DMS53 (cell line): ENCODE measurements at places on chromosomes 7 and 10.

DNA sequence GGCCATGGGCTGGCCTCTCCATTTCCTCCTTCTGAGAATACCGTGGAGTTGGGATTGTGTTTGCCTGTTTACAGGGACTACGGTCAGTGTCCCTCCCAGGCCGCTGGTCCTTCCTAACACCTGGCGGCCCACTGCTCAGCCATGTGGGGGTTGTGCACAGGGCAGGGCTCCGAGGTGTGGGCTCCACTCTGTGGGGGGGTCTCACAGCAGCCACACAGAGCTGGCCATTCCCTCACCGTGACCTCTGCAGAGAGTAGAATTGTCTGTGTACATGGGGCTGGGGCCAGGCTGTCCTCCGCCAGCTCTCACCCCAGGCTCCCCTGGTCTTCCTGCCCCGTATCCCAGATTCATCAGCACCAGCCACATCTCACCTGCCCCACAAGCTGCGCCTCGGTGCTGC is 60.1 kb downstream of the PTPRN2 start:
- DNase-seq = no peak

GRCh38 chr10:14023673-14024328 is 306.9 kb downstream of the FRMD4A start:
- DNase-seq = no peak

- DNase-seq = no peak
Observed at GRCh38 chr7:142468871-142469665, 211.2 kb upstream of the PRSS58 start.

DNA sequence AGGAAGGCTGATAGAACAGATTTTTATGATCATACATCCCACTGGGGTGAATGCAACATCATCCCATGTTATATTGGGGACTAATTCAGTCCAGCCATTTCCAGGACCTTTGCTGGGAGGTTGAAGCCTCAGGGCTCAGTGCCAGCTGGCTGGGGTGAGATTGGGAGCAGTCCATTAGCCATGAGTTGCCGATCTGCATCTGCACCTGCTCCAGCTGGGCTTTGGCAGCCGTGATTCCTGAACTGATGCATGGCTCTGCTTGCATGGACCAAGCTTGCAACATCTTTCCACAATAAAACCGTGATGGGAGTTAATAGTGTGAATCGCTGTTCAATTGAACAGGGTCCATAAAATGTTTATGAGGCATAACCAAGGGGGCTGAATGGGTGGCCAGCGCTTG is 346.9 kb downstream of the TYW1 start:
- no peak for DNase-seq

- DNase-seq = no peak
Observed at GRCh38 chr7:108408296-108408991, 47.8 kb downstream of the NRCAM start.

GRCh38 chr7:44534087-44534486 is 7.0 kb downstream of the NPC1L1 start:
- peak; percentile 96 for DNase-seq

GRCh38 chr7:39394105-39394680 is 172.0 kb upstream of the YAE1 start:
- DNase-seq = no peak

- no peak for DNase-seq
Observed at GRCh38 chr10:123274306-123275135, 120.3 kb downstream of the BUB3 start.

DNA sequence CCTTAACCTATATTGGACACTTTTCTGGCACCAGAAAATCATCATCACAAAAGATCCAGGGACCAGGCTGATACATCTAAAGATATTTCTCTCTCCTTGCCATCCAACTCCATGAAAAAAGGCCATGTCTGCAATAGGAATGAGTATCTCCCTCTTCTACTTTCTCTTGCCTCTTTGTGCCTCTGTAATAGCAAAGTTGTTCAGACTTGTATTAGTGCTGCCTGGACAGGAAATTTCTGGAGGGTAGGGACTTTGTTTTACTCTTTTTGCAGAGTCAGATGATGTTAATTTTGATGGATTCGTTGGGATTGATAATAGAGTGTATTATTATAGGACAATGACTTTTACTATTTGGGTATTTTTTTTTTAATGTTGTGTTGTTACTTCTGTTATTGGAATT is 376.3 kb downstream of the INHBA start:
- no peak for DNase-seq

- DNase-seq = no peak
Observed at GRCh38 chr10:63972949-63973827, 452.0 kb downstream of the REEP3 start.

- no peak for DNase-seq
Observed at GRCh38 chr10:26792758-26793495, 67.8 kb downstream of the ABI1 start.

GRCh38 chr7:101559586-101559985 is 69.5 kb downstream of the MYL10 start:
- DNase-seq = no peak

DNA sequence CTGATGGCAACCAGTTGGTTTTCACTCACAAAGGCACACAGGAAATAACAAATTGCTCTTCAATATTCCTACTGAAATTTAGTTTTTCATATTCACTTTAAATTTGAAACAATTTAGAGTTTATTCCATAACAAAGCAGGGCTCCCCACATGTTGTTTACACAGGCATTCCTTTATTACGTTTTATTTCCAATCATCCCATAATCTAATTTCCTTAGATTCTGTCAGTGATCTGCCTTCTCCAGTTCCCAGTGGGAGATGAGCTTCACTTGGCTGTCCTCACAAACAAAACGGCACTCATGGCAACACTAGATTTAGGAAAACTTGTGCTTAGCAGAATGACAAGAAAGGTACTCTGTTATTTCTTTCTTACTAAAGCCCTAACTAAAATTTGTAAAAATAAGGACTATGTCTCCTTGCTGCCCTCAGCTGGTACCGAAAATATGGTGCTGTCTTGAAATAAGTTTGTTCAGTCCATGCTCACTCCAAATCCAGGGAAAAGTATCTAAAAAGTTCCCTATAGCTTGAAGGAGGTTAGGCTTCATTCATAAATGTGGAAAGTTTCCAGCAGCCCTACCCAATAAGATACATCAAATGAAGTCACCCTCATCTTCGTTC is 23.0 kb downstream of the PHYH start:
- DNase-seq = no peak

DNA sequence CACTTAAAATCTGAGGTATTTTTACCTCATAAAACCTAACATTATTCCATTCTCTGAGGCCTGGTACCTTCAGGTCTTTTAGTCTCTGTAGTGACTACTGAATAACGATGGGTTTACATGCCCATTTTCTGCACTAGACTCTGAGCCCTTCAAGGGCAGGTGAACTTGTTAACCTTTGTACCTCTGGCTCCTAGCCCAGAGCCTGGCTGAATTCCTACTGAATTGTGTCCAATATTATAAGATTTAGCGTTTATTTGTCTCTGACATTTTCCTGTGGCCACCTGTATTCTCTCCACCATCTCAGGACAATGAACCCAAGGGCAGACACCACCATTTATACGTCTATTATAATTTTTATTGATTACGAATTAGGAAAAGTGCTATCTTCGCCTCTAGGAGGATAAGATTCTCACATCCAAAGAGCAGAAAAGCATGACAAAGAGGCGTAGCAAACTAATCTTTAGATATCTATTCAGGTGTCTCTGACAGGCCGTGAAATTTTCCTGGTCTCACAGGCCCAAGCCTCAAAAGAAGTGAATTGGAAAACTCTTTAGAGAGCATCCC is 27.9 kb upstream of the HNRNPH3 start:
- peak; percentile 90 for DNase-seq

DNA sequence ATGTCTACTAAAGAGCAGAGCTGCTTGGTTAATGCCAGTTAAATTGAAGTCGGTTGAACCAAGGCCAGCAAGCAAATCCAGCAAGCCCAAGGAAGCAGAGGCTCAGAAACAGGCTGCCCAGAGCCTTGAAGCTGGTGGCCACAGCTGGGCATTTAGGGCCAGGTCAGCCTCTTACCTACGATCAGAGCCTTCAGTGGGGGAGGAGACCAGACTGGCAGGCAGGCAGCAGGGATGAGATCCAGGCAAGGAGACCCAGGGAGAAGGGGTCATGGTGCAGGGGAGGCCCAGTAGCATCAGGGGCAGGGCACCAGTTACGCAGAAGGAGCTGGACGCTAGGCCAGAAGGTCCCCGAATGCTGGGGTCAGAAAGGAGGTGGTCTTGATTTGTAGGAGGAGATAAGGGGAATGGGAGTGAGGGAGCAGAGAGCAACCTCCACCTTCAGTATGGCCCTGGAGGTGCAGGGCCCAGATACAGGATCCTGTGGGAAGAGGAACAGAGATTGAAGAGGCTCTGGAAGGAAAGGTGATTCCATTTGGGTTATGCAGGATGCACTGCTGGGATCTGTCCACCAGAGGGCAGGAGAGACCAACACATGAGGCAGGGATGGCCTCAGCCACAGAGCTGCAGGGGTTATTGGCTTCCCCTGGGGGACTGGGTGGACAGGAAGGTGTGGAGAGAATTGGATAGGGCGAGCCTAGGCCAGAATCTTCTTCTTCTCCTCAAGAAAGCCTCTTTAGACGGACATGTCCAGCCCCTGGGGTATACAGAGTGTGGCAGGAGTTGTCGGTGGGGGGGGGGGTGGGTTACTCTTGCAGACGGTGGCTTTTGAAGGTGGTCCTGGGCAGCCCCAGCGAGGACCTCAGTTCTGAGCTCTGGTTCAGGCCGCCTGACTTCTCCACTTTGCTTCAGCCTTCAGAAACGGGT is 132.6 kb upstream of the PODXL start:
- peak; percentile 83 for DNase-seq

DNA sequence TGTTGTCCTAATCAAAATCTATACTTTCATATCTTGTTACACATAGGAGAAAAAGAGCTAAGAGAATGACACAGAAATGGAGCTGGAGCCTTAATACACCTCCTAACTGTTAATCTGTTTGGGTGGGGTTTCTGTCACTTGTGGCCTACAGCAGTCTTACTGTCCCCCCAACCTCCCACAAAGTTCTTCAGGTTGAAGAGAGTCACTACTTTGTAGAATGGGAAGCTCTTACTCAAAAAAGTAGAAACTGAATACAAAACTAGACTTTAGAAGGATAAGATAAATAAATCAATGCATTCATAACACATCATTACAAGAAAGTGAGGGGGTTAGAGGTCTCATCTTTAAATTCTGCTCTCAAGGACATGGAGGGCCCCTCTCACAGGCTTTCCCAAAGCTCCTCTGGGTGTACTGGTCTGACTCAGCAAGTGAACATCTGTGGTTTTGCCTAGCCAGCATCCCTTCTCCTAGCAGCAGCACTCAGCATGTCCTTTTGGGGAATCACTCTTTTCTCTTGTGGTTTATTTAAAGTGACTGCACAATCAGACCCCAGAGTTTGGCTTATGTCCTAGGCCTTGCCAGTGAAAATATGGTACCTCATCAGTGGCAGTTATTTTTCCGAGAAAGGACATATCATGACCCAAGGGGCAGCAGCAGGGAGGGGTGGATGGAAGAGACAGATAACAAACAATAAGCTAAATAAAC is 2.0 kb upstream of the BLVRA start:
- DNase-seq = peak; percentile 54

GRCh38 chr7:4692055-4692454 is 10.0 kb downstream of the FOXK1 start:
- no peak for DNase-seq

DNA sequence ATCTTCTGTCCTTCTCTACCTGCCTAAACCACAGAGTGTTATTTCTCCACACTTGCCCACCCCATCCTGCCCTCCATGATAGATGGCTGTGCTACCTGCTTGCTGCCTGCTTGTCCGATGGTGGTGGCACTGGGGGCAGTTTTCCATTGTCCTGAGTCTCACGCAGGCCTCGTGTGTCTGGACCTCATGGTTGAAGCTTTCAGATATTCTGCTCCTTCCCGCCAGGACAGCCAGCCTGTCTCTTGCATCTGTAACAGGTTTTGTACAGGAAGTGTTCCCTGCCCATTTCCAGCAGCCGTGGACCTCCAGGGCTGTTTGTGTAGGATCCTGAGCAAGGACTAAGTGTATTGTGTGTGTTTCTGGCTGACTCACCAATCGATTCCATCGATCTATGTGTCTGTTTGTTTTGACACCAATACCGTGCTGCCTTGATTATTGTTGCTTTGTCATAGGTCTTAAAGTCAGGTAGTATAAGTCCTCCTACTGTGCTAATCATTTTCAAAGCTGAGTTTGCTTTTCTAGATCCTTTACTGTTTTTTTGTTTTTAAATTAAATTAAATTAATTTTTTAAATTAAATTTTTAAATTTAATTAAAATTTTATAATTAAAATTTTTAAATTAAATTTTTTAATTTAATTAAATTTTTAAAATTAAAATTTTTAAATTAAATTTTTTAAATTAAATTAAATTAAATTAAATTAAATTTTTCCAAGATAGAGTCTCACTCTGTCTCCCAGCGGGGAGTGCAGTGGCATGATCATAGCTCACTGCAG is 8.5 kb downstream of the IL15RA start:
- DNase-seq = no peak

- no peak for DNase-seq
Observed at GRCh38 chr10:85607043-85607695, 759.4 kb downstream of the GRID1 start.

GRCh38 chr7:47738563-47739166 is 156.8 kb upstream of the TNS3 start:
- no peak for DNase-seq

- no peak for DNase-seq
Observed at GRCh38 chr7:54701982-54702381, 57.0 kb downstream of the SEC61G start.

DNA sequence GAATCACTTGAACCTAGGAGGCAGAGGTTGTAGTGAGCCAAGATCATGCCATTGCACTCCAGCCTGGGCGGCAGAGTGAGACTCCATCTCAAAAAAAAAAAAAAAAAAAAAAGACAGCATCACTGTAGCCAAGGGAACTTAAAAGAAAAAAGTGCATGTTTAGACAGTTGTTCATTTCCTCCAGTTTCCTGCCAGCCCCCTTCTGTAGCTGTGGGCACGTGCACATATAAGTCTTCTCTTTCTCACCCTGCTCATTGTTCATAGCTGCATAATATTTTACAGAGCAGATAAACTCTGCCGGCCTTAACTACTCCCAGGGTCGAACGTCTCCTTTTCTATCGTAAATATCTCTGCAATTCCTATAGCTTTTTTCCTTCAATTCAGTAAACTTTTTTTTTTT is 132.6 kb downstream of the LHPP start:
- no peak for DNase-seq

DNA sequence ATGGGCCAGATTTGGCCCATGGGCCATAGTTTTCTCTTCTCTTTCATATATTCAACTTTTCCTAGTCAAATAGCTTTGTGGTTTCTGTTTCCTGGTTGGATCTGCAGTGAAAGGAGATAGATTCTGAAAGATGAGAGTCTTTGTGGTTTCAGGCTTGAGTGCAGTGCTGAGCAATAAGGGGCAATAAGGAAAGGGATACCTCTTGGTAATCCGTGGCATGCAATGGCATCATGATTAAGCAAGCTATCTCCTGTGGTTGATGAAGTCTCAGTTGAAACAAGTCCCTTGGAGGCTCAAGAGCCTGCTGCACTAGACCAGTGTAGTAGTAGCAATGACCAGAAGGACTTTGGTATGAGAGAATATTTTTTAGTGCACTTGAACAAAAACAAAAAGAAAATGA is 187.7 kb upstream of the CNTNAP2 start:
- peak; percentile 35 for DNase-seq

- DNase-seq = no peak
Observed at GRCh38 chr10:90171014-90171722, 469.8 kb downstream of the KIF20B start.

- no peak for DNase-seq
Observed at GRCh38 chr7:14690075-14690474, 212.5 kb downstream of the DGKB start.

GRCh38 chr10:79246606-79247275 is 100.5 kb upstream of the PPIF start:
- DNase-seq = no peak
